ENCODE measurements at places on chromosomes 2 and 18.

DNA sequence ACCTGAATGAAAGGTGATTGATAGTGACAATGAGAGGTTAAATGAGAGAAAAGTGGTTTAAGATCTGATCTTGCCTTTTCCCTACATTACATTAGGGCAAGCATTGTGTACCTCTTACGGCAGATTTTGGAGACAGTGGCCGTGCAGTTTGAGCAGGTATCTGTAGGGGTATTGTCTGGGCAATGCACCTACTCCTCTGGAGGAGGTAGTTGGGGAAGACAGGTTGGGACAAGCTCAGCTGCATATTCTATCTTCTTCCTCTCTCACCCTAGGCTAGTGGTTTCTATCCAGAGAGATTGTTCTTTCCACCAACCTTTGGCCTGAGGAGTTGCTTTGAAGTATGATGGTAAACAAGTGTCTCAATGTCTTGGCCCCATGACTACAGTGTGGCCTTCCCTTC, 323.2 kb downstream of the CYP26B1 start:
- H3K27ac ChIP-seq: no peak overlapping the region
- H3K27me3 ChIP-seq: no peaks in the 10 kb centered on the region
- H3K36me3 ChIP-seq: no peaks in the 10 kb centered on the region
- H3K4me1 ChIP-seq: peaks cover 9% of the 10 kb centered on the region
- no peak for DNase-seq

- DNase-seq: no peak
- H3K36me3 ChIP-seq: no peaks in the 10 kb centered on the region
- H3K27me3 ChIP-seq: no peaks in the 10 kb centered on the region
- H3K4me3 ChIP-seq: no peak overlapping the region
- no peak overlapping the region for H3K27ac ChIP-seq
These were observed 45.4 kb upstream of the SMIM21 start for GRCh38 chr18:75472906-75473305.

- H3K4me3 ChIP-seq: no peak overlapping the region
- no peak overlapping the region for H3K27ac ChIP-seq
- peaks cover 7% of the 10 kb centered on the region for H3K27me3 ChIP-seq
- no peak for DNase-seq
- no peaks in the 10 kb centered on the region for H3K36me3 ChIP-seq
- peaks cover 17% of the 10 kb centered on the region for H3K4me1 ChIP-seq
These were observed 134.2 kb upstream of the NABP1 start for GRCh38 chr2:191543708-191544107.

- no peak overlapping the region for H3K27ac ChIP-seq
- DNase-seq: no peak
- H3K4me3 ChIP-seq: no peak overlapping the region
- no peaks in the 10 kb centered on the region for H3K36me3 ChIP-seq
- no peaks in the 10 kb centered on the region for H3K4me1 ChIP-seq
These were observed 146.7 kb downstream of the MYO3B start for GRCh38 chr2:170324640-170325046.

- H3K4me1 ChIP-seq: no peaks in the 10 kb centered on the region
- no peaks in the 10 kb centered on the region for H3K36me3 ChIP-seq
- DNase-seq: no peak
These were observed 104.9 kb downstream of the RIT2 start for GRCh38 chr18:43010611-43011010.

DNA sequence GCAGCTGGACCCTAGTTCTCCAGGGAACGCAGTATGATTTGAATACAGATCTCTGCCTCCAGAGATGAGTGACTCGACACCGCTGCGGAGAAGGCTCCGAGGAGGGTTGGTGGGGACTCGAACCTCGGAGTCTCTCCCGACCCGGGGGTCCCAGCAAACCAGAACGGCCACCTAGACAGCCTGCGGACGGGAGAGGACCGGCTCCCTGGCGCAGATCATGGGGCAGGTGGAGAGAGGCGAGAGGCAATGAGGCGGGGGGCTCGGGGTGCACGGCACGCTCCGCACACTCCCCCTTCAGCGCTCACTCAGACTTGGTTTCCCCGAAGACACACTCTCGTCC, 12.6 kb downstream of the DYSF start:
- no peak for DNase-seq
- H3K4me1 ChIP-seq: peaks cover 18% of the 10 kb centered on the region
- H3K27me3 ChIP-seq: no peaks in the 10 kb centered on the region
- H3K27ac ChIP-seq: peak overlapping the region; percentile 70
- H3K36me3 ChIP-seq: no peaks in the 10 kb centered on the region

DNA sequence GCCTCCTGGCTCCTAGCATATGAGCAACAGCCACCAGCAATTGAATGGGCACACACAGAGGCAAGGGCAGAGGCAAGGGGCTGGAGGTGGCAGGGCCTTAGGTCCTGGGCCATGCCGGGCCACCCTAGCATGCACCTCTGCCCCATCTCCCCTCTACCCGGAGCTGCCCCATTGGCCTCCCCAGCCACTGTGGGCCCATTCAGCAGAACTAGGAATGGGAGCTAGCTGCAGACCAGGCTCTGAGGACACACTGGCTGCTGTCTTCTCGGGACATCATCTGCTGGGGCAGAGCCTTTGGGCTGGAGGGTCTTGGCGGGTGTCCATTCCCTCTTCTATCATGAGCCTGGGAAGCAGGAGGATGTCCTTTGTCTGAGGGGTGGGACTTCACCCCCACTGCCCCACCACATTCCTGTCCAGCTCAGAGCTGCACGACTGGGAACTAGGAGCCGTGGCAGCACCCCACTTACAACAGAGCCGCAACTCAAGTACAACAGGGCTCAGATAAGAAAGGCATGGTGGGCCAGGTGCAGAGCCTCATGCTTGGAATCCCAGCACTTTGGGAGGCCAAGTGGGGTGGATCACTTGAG, 800 bp downstream of the VIL1 start:
- H3K27me3 ChIP-seq: no peaks in the 10 kb centered on the region
- H3K4me3 ChIP-seq: no peak overlapping the region
- no peaks in the 10 kb centered on the region for H3K36me3 ChIP-seq
- no peak overlapping the region for H3K27ac ChIP-seq

DNA sequence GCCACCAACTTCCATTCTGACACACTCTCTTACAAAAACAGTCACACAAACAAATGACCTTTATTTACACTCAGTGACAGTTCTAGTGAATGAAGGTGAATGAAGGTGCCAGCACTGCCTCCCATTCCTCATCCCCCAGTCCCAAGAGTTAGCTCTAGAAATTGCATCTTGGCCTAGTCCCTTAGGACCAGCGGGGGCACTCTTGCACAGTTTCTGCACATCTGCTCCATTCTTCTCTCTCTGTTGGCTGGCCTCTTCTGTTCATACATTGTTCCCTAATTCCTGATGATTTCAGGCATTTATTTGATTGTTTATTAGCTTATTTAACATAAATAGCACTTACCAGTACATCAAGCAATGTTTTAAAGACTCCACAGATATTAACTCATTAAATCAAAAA, 30.9 kb downstream of the GAREM1 start:
- no peak for DNase-seq
- H3K4me3 ChIP-seq: no peak overlapping the region
- no peak overlapping the region for H3K27ac ChIP-seq
- peaks cover 15% of the 10 kb centered on the region for H3K4me1 ChIP-seq
- H3K27me3 ChIP-seq: no peaks in the 10 kb centered on the region

GRCh38 chr2:212489719-212490346, 48.8 kb downstream of the ERBB4 start:
- no peaks in the 10 kb centered on the region for H3K36me3 ChIP-seq
- no peaks in the 10 kb centered on the region for H3K27me3 ChIP-seq
- no peak overlapping the region for H3K4me3 ChIP-seq
- no peak overlapping the region for H3K27ac ChIP-seq
- H3K4me1 ChIP-seq: no peaks in the 10 kb centered on the region

GRCh38 chr18:51480407-51481261, 283.2 kb upstream of the MEX3C start:
- no peaks in the 10 kb centered on the region for H3K27me3 ChIP-seq
- no peaks in the 10 kb centered on the region for H3K4me1 ChIP-seq
- no peak for DNase-seq
- H3K4me3 ChIP-seq: no peak overlapping the region

- no peaks in the 10 kb centered on the region for H3K36me3 ChIP-seq
- no peaks in the 10 kb centered on the region for H3K27me3 ChIP-seq
- no peak for DNase-seq
- no peaks in the 10 kb centered on the region for H3K4me1 ChIP-seq
These were observed 205.9 kb downstream of the BABAM2 start for GRCh38 chr2:28096421-28096820.

DNA sequence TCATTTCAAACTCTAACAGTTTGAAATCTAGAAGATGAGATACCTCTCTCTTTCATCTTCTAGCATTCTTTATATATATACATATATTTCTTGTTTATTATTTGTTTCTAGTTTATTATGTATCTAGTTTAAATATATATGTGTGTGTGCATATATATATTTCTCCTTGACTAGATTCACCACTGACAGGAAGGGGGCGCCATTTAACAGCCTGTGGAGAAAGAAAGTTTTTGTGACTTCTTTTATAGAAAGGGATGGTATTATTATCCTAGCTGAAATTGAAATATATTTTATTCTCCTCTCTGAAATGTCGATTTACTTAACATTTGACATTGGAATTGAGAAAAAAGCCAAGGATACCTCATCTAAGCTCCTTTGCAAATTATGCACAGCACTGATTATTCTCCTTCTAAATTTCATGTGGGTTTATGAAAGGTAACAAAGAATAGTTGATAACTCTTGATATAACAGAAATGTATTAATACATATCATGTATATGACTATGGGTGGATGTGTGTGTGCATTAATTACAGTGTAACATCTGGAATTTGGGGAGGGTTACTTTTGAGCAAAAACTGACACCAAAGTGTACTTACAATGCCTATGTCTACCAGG, 160.7 kb upstream of the NT5C1B start:
- no peaks in the 10 kb centered on the region for H3K36me3 ChIP-seq
- H3K27ac ChIP-seq: no peak overlapping the region
- H3K27me3 ChIP-seq: no peaks in the 10 kb centered on the region
- H3K4me3 ChIP-seq: no peak overlapping the region

- no peaks in the 10 kb centered on the region for H3K36me3 ChIP-seq
- H3K27me3 ChIP-seq: no peaks in the 10 kb centered on the region
- H3K4me3 ChIP-seq: no peak overlapping the region
- DNase-seq: no peak
These were observed 442.9 kb downstream of the SUCLG1 start for GRCh38 chr2:84016183-84016582.

DNA sequence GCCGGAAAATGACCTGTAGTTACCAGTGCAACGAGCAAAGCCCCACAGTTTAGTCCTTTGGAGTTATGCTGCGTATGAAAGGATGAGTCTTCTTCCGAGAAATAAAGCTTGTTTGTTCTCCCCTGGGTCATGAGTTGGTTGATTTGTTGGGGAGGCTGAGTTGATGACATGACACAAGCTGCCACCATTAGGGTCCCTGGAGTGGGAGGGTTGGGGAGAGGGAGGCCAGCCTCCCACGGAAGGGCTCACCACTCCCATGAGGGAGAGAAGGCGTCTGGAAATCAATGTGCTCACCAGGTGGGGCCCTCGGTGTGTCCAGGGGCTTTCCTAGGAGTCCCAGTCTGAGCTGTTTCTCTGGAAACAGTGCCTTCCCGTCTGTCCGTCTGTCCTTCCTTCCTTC, 7.4 kb upstream of the DGKD start:
- H3K4me3 ChIP-seq: no peak overlapping the region
- H3K27me3 ChIP-seq: no peaks in the 10 kb centered on the region
- no peaks in the 10 kb centered on the region for H3K36me3 ChIP-seq
- DNase-seq: no peak

- H3K4me1 ChIP-seq: peaks cover 11% of the 10 kb centered on the region
- H3K36me3 ChIP-seq: peaks cover 13% of the 10 kb centered on the region
- DNase-seq: no peak
These were observed 9.6 kb downstream of the GDF7 start for GRCh38 chr2:20676353-20677215.
